ENCODE measurements at places on chromosomes 3 and 15.

DNA sequence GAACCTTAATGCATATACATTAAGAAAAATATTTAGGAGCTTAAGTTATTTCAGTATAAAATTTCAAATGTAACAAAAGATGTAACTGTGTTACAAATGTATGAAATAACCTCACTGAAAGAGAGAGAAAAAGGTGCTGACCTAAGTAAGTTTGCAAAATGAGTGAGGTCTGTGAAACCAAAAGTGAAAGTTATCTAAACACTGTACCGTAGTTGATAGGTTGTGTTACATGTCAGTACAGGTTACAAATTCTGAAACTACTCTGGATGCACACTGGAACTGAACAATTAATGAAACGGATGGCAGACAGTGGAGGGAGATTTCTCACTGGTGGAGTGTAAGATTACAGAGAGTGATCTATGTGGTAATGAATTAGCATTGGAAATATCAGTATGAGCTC lies 420.7 kb downstream of the ZNF385D start:
- no peak for DNase-seq

GRCh38 chr15:76663529-76663928 lies 241.6 kb downstream of the SCAPER start:
- DNase-seq = no peak

DNA sequence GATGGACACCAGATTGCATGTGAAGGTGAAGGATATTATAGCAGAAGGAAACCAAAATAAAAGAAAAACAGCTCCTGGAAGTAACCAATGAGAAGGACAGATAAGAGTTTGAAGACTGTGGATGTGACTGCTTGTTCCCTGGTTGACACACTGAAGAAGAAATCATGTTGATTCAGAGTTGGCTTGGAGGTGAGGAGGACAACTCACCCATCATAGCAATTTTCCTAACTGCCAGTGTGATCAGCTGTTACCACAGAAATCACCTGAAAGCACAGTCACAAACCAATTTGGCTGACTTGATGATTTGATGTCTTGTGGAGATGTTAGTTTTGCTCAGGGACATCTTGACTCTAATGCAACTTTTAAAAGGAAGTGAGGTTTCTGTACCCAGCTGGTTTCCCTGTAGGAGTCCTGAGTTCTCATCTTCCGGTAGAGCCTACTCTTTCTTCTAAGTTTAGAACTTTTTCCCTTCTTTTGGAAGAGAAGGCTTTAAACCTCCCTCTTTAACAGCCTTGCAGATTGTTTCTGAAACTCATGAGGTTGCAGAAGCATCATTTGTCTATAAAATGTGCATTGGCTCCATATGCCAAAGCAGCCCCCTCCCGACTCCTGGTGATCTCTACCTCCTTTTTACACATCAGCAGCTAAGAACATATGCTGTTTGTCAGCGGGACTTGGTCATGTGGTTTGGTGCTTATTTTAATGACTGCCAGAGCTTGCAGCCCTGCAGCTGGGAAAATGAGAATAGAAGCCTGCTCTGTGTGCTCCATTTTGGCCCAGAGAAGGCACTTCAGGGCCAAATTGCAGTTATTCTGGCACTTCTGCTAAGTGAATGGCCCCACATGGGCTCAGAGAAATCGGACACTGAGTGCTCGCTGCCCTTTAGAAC lies 10.3 kb downstream of the ATG7 start:
- DNase-seq = no peak

- DNase-seq = no peak
Observed at GRCh38 chr3:106673926-106674569, 703.2 kb upstream of the CCDC54 start.

DNA sequence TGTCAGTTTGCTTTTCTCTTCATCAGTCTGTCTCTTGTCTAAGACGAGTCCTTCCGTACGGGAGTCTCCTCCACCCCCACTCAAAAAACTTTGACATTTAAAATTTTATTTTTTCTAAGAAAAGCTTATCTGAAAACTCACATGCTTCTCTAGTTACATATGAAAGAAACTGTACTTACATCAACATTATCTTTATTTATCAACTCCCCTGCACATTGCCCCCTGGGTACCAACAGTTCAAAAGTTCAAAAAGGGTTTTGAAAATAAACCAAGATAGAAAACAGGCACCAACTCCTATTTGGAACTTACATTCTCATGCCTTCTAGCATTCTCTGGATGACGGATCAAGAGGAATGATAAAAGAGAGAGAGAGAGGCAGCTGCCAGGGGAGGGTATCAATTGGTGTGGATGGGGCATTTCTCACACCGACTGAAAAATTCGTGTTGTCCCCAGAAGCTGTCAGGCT lies 182.5 kb downstream of the FOXP1 start:
- DNase-seq = no peak

DNA sequence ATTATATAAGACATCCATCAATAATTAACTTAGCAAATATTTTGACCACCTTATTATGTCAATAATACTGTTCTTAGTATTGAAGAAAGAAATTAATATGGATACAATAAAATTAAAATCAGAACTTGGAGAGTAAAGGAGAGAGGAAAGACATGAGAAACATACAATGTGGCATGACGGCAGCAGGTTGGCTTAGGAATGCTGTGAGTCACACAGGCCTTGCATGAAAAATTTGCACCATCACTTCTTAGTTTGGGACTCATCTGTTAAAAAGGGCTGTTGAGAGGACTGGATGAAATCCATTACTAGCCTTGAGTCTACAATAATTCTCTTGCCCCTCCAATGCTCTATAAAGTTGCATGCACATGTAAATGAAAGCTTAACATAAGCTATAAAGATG lies 880.8 kb downstream of the ROBO1 start:
- no peak for DNase-seq

DNA sequence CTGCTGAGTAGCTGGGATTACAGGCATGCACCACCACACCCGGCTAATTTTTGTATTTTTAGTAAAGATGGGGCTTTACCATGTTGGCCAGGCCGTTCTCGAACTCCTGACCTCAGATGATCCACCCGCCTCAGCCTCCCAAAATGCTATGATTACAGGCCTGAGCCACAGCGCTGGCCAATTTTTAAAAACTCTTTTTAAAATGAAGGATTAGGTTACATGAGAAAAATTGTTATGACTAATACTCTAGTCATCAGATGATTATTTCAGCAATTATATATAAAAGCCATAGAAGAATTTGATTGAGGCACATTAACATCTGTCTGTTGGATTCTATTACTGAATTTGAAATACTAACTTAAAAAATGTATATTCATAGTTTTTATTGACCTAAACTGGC lies 134.1 kb upstream of the MNS1 start:
- no peak for DNase-seq

DNA sequence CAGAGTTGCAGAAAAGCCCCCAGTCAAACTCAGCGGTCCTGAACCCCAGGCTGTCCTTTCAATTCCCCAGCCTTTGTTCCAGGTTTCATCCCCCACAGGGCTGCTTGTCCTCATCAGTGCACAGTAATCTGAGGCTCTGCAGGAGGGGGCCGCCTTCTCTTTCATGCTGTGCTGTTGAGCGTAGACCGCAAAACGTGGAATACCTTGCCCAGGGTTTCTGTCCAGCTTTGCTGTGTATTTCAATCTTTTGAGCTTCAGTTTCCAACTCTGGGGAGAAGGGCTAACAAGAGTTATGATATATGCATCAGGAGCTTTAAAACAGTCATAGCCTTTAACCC lies 64.8 kb downstream of the FAM43A start:
- DNase-seq = no peak

GRCh38 chr3:189995129-189995528 lies 125.6 kb downstream of the P3H2 start:
- DNase-seq = no peak

GRCh38 chr3:131518680-131519079 lies 15.9 kb upstream of the MRPL3 start:
- DNase-seq = no peak
